Motor neuron (in vitro differentiated cells): ENCODE measurements at places on chromosomes 7 and 10. TPM values are rescaled to one million over a fixed set of nuclear protein-coding genes. Genes with fewer than 3 reads are reported as not detected.

The LHPP gene
- total RNA-seq, result 8.7 and 12.0 TPM in 2 replicates

The ABI1 gene
- total RNA-seq, result 22.4 and 24.6 TPM in 2 replicates

GRCh38 chr7:67364441-67365017 is 367.9 kb downstream of the TYW1 start:
- no peak for ATAC-seq

GRCh38 chr7:112419543-112420130 is 30.6 kb upstream of the IFRD1 start:
- no peak for ATAC-seq

DNA sequence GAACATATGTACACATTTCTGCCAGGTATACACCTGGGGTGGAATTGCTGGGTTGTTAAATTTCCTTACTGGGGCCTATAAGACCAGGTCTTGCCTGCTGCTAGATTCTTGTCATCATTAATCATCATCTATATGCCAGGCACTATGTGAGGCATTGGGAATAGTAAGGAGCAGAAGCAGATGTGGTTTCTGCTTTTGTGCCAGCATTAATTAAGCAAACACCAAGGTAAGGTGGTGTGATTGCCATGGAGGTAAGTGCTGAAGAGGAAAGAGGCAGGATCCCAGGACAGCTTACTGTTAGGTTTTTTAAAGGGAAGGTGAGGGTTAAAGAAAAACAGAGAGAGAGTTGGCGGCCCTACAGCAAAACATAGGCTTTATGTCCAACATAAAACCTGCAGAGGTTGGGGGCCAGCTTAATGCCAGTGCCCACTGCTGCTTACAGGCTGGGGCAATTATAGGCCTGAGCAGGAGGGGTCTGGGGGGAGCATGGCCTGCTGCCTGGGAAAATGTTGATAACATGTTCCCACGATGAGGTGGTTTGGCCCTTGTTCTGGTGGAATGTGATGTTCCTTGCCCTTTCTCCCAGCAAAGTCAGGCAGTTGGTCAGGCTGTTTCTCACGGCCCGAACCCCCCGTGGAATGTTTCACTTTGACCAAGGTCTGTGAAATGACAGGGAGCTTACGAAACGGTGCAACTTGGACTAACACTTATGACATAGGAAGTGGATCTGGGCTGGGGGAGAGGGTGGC is 93.9 kb downstream of the RBM20 start:
- no peak for ATAC-seq

DNA sequence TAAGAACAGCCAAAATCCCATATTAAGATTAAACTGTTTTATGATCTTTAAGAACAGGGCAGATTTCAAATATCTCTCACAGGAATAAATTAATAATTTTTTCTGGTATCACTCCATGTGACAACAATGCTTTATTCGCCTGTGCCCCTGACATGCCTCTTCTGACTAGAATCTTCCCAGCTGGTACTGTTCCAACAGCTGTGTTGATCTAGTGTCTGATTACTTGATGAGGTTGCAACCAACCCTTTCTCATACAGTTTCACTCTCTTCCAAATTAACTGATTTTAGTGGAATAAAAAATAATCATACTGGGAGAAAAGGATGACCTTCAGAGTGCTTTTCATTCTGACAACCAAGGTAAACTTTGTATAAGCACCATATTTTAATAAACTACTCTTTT is 151.9 kb downstream of the CHRM2 start:
- no peak for ATAC-seq
